Non-pigmented ciliary epithelial cell (primary cell): ENCODE measurements at places on chromosomes 3 and 15.
A peak's percentile ranks its signal among the peaks of the same experiment; 100 is the strongest.

DNA sequence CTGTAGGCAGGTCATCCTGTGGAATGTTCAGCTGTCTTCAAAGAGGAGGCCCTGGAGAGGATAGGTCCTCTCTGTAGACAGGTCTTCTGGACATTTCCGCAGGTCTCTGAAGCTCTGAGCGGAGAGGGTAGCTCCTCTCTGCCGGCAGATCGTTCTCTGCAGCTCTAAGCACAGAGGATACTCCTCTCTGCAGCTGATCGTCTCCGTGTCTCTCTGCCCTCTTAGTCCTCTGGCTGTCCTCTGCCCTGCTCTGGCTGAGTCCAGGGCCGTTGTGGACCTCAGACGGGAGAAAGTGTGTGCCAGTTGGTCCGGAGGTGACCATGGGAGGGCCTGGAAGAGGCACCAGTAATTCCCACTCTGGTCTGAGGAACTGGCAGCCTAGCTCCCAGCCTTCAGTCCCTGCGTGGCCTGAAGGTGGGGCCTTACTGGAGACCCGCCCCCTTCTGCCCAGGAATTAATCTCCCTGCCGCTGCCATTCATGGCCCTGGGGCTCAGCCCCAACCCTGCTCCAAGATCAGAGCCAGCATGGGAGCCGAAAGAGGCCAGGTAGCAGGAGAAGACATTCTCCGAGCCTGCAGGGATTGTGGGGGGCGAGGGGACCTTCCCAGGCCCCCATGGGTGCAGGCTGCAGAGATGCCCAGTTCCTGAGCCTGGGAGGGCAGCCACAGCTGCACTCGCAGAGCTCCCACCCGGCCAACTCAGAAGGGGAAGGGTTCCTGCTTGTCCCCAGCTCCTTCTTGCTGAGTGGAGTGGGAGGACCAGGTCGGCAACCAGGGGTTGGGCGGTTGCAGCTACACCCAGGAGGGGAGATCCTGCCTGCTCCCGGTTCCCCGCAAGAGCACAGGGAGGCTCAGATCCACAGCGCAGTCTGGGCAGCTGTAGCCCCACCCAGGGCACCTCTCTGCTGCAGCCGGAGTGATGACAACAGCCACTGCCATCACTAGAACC, 488.7 kb downstream of the RSL24D1 start:
- DNase-seq, result no peak

DNA sequence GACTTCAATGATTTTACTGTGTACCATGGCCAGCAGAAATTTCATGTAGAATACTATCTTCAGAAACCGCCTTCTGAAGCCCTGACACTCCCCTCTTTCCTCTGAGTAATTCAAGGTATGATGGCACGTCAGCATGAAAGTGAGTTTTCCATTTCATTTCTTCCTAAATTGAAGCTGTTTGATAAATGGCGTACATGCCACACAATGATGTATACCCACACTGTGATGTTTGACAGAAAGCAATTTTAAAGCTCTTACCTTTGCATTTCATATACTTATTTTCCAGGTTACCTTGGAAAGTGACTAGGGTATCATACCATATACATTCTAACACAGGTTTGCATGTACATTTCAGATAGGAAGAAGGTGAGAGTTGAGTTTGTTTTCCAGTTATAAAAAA, 147.9 kb upstream of the LRRC3B start:
- DNase-seq, result no peak

DNA sequence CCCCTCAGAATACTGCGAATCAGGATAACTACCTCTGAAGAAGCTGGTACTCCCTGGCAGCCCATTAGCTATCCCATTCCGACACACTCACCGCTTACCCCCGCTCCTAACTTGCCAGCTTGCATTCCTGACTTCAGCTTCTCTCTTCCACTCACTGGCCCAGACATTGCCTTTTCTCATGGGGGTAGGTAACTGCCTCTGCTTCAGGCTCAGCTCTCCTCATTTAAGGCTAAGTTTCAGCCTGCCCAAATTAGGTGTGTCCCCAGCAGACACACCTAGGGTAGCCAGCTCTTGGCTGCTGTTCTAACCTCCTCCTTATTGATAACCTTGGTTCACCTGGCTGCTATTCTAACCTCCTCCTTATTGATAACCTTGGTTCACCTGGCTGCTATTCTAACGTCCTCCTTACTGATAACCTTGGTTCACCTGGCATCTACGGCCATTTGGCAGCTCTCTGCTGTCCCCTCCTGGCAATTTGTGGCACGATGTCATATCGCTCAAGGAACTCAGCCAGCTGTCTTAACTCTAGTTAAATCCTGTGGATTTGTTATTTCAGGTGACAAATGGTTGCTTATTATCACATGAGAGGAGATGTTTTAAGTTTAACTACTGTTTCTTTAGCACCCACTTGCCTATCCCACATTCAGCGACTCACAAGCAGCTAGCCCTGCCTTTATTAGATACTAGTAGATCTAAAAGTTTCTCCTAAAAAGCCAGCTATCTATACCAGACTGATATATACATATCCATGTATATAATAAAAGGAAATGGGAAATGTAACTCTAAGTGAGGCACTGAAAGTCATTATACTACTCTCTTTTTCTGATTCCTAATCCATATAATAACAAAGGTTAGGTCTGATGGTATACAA, 106.5 kb upstream of the ACP3 start:
- DNase-seq, result no peak

GRCh38 chr15:90855139-90855538, 13.2 kb upstream of the FURIN start:
- DNase-seq, result no peak

- no peak for DNase-seq
Measured at GRCh38 chr3:154730186-154730585, 300.2 kb upstream of the GPR149 start.

DNA sequence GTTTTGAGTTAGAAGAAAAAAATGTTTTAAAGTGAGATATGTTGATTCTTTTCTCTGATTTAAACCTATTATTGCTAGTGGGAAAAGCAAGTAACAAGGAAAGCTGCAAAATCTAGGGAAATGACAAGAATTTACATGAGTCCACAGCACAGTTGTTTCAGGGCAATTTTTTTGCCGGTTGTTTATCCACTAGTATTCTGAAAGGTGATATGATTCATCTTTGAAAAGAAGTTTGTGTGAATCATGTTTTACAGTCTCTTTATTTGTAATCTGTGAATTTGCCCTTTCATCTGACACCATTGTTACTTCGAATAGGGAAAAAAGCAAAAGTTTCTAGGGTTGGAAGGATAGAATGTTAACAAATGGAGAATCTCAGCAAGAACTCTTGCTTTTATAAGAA, 894.7 kb downstream of the OTOL1 start:
- DNase-seq, result peak; percentile 40

- no peak for DNase-seq
Measured at GRCh38 chr15:71154607-71155200, 39.4 kb downstream of the THSD4 start.

GRCh38 chr3:140686128-140686527, 8.3 kb downstream of the TRIM42 start:
- DNase-seq, result no peak

DNA sequence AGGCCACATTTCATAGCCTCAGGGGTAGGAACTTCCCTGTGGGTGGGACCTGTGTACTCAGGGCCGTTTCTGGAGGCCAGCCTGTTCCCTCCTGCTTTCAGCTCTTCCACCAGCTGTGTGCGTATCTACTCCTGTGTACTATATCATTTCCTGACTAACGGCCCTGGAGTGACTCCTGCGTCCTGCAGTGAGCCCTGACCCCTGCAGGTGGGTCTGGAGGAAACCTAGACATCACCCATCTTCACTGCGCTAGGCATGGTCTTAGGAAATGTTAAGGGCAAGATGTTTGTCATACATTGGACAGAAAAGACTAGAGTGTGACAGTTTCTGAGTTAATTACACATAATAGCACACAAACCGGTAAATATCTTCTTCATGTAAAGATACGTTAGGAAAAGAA, 297.3 kb downstream of the GABRB3 start:
- DNase-seq, result no peak

- DNase-seq, result no peak
Measured at GRCh38 chr3:9970020-9970652, 16.5 kb downstream of the EMC3 start.

GRCh38 chr3:58421004-58421403, 12.6 kb downstream of the PDHB start:
- DNase-seq, result no peak

DNA sequence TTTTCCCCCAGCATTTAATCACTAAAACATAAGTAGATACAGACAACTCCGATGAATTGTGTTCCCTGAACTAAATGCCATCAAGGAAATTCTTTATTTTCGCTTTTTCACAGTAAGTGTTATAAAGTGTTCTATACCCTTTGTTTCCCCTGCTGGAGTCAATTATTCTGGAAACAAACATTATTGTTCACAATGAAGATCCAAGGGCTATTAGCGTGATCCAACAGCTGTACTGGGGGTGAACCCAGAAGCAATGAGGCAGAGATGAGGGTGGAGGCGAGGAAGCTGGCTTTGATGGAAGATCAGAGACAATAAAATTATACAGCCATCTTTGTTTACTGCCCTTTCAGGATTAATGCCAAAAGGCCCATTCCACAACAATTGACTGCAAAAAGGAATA, 250.3 kb upstream of the IGF1R start:
- DNase-seq, result no peak

DNA sequence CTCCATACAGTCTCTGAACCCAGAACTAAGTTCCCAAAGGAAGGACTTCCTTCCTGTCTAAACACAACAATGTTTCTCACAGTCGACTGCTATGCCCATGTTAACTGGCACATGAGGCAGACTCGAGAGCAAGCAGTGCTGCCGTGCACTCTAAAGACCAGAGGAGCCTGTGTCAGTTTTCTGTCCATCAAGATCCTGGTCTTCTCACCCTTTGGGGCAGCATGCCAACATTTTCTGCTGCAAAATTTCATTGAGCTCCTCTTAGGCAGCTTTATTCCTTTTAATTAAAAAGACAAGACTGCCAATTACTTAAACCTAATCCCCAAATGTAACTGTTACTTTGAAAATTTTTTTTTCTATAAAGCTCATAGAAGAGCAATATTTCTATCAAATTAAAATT, 205.1 kb downstream of the GAP43 start:
- DNase-seq, result no peak

DNA sequence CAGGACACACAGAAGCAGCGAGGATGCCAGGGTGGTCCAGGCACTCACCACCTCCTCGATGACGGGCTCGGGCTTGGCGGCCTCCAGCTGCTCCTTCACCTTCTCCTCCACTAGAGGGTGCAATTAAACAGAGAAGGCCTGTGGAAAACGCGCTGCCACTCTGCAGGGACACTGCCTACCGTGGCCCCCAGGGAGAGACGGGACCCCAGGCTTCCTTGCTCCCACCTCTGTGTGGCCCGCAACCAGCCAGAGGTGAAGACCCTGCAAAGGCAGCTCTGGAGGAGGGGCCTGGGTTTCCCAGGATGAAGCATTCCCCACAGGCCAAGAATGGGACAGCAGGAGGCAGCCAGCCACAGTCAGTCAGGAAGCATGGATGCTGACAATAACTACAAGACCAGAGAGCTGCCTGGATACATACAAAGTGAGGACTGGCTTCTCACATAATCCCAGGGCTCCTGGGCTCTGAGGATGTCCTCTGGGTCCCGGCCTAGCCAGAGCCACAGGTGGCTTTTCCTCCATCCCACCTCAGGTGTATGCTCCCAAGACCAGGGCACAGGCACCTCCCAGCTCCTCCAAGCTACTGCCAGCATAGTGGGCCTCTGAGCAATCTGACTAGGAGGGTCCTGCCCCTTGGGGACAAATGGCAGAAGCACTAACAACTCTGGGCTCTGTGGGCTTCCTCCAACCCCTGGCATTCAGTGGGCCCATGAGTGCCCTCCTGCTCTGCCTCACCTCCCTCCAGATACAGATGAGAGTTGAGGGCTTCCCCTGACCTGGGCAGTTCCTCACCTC, 46.2 kb downstream of the PTH1R start:
- no peak for DNase-seq

DNA sequence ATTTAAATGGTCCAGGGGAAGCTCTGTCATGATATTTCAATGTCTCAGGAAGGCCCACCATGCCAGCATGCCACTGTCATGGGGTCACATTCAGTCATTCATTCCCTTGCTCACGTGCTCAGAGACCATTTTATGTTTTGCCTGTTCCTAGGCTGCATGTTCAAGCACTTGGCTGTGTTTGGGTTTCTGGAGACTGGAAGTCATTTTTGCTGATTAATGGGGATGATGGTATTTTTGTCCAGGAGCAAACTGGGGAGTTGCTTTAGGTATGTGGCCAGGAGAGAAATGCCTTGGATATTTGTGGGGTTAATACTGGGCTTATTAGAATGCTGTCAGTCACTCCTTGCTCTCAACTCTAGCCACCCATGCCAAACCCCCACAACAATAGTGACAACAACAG, 303.5 kb downstream of the PTPRG start:
- no peak for DNase-seq

DNA sequence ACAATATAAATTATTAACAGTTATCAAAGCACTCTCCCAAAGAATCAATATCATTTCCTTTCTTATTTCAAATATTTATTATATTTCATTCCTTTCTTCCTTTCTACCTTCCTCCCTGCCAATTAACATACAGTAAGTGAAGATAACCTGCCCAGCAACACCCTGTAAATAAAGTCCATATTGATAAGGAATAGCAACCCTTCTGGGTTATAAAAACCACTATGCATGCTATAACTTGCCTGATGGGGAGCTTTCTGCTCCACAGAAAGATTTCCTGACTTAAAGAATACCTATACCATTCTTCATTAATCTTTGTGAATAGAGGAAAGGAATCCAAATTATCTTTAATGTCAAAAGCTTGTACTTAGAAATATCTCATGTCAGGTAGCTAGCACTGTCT, 166.5 kb downstream of the ISL2 start:
- DNase-seq, result no peak

DNA sequence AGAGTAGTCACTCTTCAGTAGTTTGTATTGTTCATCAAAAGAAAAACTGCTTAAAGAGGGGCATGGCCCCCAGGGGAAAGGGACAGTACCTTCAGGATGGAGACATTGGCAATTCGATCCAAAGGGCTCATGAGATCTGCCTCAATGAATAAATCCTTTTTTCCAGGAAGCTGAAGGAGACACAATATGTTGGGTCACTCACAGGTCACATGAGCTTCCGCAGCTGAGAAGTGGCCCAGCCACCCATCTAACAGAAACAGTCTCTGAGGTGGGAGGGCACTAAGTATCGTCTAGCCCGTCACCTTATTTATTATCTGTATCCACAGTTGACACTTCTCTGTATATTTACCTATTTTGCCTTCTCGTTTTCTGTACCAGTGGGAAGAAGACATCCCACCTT, 4.7 kb downstream of the VPS33B start:
- no peak for DNase-seq

GRCh38 chr15:63972801-63973200, 73.5 kb downstream of the DAPK2 start:
- no peak for DNase-seq

DNA sequence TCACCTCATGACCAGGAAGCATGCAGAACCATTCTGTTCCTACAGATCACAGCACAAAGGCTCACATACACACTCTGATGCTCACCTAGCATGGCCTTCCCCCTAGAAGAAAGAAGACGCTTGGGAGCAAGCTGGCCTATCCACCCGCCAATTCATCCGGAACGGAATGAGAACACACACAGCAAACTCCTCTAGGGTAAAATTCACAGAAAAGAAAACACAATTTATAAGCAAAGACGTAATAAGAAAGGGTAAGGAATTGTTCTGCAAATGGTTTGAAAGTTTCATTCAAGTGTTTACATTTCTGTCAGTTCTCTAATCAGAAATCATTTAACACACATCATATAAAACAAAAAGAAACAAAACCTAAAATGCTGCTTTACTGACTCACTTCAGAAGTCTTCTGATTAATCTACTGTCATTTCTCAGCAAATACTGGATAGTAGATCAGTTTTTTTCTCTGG, 218.1 kb downstream of the OSBPL10 start:
- no peak for DNase-seq

- no peak for DNase-seq
Measured at GRCh38 chr3:38477057-38477820, 18.9 kb upstream of the EXOG start.
